ENCODE measurements at places on chromosomes 7 and 10. TPM values are rescaled to one million over a fixed set of nuclear protein-coding genes. Genes with fewer than 3 reads are reported as not detected.

The PRXL2A gene
- total RNA-seq, result 110 TPM

The CALML5 gene
- not detected for total RNA-seq

The VGF gene
- not detected for total RNA-seq

The GDF10 gene
- 0.11 TPM for total RNA-seq

The FAM200A gene
- 6.5 TPM for total RNA-seq

The C10orf143 gene
- total RNA-seq, result 2.2 TPM

DNA sequence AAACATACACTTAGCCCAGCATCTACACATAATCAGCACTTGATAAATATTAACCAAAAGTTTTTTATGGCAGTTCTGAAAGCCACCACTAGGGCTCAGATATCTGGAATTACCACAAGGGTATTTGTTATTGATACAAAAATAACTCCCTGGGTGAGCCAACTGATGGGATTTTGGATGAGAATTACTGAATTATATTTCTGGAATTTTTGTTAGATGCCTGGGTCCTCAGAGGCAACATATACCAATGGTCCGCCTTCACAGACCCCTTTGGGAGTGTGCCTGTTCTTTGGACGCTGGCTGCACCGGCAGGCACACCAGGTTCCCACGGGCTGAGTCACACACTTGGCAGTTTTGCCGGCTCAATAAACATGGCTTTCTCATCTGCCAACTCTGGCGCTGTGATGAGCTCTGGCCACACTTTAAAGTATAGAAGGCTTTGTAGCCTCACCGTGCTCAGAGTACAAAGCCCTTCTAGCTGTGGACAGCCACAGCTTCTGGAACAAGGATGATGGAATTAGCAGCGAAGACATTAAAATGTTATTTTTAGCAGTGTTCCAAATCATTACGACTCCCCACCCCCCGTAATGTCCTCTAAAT is 24.5 kb upstream of the EEPD1 start:
- DNase-seq, result peak; percentile 86

DNA sequence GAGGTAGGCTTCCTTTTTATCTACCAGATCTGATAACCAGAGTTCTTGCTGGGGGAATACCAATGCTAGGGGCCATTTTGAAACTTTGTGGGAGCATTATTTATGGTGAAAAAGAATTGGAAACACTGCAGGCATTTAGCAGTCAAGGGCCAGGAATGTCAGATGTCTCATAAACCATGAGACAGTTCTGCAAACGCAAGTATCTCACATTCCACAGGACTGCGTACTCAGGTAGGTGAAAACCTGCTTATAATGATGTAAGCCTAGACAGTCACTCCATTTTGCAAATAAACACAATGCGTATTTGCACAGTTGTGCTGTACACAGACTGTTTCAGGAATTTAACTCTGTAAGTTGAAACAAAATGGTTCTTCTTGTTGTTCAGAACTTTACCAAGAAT is 33.9 kb downstream of the ECHDC3 start:
- DNase-seq, result no peak

DNA sequence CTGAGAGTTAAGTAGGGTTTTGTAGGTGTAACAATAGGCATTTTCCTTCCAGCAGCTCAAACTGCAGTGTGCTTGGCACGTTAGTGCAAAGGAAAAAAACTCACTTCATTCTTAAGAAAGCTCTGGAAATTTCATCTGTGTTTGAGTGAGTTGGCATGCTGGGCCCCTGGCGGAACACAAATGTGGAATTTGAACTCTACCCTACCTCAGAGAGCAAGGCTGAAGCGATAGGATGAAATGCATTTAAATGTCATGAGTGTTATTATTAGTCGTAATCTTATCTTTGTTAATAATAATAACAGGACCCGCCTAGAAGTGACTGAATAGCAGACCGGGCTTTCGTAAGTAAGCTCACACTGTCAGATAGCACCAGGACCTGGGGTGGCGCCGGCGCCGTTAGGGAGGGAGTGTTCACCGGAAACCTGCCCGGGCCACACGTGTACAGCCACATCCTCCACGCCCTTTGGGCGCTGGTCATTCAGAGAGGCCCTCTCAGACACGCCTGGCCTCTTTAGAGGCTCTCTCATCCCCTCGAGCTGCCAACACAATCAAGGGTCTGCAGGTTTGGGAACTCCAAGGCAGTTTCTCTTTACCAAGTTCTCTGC is 63.5 kb downstream of the GRK5 start:
- peak; percentile 92 for DNase-seq

- DNase-seq, result no peak
Observed at GRCh38 chr7:118264836-118265235, 40.3 kb downstream of the ANKRD7 start.

GRCh38 chr7:140674356-140674800 is 1.6 kb downstream of the ADCK2 start:
- DNase-seq, result no peak

- DNase-seq, result no peak
Observed at GRCh38 chr10:70193391-70193844, 23.1 kb upstream of the SAR1A start.

DNA sequence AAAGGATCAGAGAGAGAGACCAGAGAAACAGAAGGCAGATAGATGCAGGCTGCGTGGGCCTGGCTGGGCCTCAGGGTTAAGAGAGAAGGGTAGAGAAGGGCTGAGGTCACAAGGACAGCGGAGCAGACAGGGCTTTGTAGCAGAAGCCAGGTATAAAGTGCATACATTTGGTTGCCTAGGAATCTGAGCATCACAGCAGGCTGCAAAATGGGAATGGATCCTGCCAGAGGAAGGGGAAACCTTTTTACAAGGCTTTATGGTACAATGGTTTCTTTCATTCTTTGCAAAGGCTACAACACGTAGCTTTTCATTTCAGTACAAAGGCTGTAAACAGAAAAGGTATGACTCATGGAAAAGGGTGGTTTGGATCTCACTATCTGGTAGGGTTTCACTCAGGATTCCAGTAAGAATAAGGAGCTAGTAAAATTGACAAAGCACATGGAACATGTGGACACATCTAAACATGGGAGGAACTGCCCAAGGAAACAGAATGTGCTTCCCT is 275.1 kb downstream of the DOCK4 start:
- DNase-seq, result no peak

GRCh38 chr7:2157473-2158279 is 75.1 kb downstream of the MAD1L1 start:
- DNase-seq, result peak; percentile 45

DNA sequence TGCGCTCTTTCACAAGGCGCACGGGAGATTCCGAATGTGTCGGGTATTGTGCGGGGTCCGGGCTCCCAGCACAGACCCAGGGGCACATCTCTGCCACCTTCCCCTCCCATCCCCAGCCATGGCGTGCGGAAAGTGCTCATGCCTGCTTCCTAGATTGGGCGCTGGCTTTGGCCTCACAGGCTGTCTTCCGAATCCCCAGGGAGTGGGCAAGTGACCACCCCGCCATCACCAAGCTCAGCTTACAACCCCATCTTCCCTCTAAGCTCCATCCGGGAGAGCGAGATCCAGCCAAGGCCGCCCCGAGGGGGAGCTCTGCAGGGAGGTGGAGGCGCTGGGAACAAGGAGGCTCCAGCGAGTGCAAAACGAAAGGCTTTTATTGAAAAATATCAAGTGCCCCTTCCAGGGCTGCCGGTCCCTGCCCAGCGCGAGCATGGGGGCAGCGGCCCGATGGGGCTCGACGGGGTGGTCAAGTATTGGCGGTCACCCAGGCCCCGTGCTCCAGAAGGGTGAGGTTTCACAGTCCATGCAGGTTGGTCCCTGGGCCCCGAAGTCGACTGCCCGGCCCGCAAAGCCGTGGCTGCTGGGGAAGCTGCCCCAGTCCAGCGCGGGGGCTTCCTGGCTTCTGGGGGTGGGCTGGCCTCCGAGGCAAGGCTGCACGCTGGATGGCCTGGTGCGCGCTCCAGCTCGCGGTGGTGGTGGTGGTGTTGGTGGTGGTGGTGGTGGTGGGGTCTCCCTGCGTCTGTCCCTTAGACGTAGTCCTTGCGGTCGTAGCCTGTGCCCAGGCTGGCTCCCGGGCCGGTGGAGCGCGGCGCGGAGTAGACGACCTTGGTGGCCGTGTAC is 1.2 kb downstream of the CLDN3 start:
- no peak for DNase-seq

GRCh38 chr10:59702347-59702746 is 7.3 kb downstream of the SLC16A9 start:
- DNase-seq, result no peak

DNA sequence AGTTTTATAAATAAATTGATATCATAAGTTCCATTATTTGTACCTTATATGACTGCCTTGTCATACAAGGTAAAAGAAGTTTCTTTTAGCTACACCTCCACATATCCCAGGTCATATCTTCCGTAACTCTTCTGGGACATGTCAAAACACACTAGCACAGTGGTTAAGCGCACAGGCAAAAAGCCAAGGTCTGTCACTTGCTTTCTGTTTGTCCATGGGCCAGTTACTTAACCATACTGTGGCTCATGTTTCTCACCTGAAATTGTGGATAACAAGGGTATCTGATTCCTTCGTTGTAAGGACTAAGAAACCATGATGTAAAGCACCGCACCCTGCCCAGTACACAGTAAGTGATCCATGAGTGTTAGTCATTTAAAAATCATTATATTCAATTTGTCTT is 56.2 kb downstream of the SEMA3D start:
- no peak for DNase-seq

GRCh38 chr7:65475734-65476319 is 102.2 kb downstream of the ZNF92 start:
- no peak for DNase-seq

- DNase-seq, result no peak
Observed at GRCh38 chr10:116237260-116237659, 35.7 kb downstream of the GFRA1 start.

DNA sequence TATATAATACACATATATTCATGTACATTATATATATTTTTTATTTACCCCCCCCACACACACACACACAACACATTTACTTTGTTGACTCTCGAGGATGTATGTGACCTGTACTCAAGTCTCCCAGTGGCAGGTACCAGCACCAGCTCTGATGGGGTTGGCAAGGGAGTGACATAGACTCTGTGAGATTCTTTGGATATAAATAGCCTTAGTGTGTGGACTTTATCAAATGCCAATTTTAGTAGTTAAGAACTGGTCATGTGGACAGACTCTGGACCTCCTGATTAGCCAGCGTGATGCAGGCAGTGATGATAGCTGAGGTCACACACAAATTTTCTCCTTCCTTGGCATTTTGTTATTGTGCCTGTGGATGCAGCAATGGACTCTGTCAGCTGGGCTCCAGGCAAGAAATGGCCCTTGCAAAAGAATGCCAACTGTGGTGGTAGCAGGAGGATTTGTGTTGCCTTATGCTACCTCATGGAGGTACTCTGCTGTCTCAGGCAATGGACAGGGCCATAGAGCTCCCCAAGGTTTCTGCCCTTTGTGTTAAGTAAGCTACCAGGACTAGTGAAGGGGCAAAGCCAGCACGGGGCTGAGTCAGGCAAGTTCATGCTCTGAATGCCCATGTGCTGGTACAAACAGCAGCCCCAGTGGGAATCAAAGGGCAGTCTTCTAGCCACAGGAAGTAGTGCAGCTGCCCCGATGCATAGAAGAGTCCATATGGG is 224.6 kb upstream of the ZWINT start:
- DNase-seq, result no peak

DNA sequence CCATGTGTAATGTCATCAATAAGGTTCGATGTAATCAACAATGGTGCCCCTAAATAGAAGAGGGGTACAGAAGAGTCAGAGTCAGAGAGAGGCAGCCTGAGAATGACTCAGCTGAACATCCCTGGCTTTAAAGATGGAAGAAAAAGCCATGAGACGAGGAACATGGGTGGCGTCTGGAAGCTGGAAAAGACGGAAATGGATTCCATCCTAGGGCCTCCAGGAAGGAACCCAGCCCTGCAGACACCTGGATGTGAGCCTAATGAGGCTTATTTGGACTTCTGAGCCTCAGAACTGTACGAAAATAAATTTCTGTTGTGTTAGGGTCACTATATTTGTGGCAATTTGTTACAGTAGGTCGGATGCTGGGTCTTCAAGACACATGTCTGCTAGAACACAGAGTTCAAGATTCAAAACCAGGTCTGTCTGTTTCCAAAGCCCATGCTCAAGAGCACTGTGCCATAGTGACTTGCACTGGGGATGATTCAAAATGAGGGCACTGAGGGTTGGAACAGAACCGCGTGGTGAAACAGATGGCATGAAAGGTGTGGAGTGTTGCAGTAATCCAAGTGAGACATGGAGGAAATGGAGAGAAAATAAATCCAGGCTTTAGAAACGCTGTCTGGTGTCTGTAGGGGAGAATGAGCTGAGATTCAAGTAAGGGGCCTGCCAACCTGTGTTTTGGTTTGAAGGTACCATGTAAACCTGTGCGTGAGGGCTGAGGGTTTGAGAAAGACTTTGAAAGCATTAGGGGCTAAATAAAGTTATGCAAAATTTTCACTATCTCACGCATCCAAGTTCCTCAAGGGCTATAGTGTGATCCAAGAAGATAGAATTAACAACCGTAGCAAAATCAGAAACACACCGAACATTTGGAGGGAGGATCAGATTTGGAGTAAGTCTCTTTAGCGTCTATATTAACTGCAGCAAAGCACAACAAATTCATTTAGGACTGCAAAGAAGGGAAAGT is 849.1 kb upstream of the AUTS2 start:
- DNase-seq, result no peak

DNA sequence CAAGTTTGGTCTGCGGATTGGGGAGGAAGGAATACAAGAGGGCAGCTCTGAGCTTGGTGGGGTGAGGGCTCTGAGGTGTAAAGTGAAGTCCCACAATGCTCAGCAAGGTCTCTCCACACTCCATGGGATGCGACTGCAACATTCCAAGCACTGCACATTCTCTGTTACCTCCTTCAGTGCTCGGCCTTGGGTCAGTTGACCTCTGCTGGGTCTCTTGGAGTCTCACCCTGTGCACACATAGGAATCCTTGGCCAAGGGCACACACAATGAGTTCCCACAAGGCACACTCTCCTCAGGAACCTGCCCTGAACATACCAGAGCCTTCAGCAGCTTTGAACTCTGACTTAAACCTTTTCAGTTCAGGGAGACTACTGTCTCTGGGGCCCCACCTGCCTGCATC is 2.4 kb upstream of the WDFY4 start:
- no peak for DNase-seq

DNA sequence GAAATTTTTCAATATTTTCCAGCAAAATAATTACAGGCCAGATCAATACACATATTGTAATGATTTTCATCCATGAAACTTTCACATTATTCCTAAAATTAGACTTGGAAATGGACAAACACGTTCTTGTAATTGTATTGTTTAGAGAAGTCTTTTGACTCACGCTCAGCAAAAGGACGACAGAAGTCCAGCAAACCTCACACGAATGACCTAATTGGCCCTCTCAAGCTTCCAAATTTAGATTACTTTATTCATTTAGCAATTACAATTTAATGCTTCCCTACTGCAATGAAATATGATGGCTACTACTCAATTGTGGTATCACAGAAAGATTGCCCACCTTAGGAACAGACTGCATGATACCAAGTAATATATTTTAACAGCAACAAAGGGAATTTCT is 702.2 kb downstream of the MAGI2 start:
- no peak for DNase-seq

DNA sequence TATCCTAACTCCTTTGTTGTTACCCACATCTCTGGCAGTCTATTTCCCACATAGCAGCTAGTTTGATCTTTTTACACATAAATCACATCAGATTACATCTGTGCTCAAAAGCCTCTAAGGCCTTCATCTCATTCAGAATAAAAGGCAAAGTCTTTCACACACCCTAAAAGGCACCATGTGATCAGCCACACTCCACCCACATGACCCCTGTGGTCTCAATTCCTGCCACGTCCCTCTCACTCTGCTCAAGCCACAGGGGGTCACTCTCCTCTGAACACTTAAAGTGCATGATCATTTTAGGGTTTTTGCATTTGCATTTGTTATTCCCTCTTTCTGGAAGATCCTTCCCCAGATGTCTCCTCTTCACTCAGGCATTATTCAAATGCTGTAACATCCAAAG is 30.8 kb downstream of the ELAPOR2 start:
- DNase-seq, result no peak

Data from Right ventricle myocardium superior (tissue), 1 donor.